ENCODE measurements at places on chromosomes 1 and 21. TPM values are rescaled to one million over a fixed set of nuclear protein-coding genes. Genes with fewer than 3 reads are reported as not detected.

S100A4 gene
- 5.4 TPM for total RNA-seq

PBXIP1 gene
- total RNA-seq, result 85.2 TPM

KCNT2 gene
- under 0.01 TPM for total RNA-seq

MSH4 gene
- 0.22 TPM for total RNA-seq

PLPPR4 gene
- total RNA-seq, result not detected

NUF2 gene
- 1.6 TPM for total RNA-seq

All from lung microvascular endothelial cell (primary cell).